ENCODE measurements at places on chromosomes 11 and 22.

GRCh38 chr22:20877715-20878114 lies 18.9 kb downstream of the SNAP29 start:
- no peak for ATAC-seq

DNA sequence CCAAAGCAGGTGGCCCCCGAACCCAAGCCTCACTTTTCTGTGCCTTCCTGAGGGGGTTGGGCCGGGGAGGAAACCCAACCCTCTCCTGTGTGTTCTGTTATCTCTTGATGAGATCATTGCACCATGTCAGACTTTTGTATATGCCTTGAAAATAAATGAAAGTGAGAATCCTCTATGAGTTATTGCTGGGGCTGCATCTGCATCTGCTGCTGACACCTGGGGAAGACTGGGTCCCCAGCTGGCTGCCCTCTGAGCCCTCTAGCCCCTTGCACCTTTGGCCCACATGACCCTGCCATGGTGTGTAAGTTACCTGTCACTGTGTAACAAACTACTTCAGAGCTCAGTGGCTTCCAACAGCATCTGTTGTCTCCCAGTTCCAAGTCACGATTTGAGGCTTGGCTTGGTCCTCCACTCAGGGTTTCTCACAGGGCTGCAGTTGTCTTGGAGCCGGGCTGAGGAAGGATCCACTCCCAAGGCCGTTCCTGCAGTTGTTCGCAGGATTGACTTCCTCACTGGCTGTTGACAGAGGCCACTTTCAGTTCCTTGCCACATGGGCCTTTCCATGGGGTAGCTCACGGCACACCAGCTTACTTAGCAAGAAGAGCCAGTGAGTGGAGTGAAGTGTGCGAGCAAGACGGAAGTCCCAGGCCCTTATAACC lies 13.5 kb upstream of the UVRAG start:
- ATAC-seq: no peak

DNA sequence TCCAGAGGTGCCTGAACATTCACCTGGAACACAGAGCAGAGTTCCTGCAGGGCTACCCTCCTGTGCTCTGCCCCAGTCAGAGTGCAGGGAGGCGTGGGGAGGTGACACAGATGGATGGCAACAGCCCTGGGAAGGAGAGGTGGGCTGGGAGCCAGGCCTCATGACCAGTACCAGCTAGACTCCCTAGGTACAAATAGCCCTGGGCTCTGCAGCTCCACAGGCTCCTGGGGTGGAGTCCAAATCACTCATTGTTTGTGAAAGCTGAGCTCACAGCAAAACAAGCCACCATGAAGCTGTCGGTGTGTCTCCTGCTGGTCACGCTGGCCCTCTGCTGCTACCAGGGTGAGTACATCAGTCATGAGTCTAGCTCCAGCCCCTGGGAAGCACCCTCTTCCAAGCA lies at the start of gene SCGB1D2:
TSS of gene SCGB1D2 (plus strand) at position 219 of the 400 bp plus-strand sequence. CDS start at position 288, 69 bp downstream.
- ATAC-seq: peak; percentile 25

- no peak for ATAC-seq
These were observed 693.1 kb upstream of the KIRREL3 start for GRCh38 chr11:127693686-127694085.

DNA sequence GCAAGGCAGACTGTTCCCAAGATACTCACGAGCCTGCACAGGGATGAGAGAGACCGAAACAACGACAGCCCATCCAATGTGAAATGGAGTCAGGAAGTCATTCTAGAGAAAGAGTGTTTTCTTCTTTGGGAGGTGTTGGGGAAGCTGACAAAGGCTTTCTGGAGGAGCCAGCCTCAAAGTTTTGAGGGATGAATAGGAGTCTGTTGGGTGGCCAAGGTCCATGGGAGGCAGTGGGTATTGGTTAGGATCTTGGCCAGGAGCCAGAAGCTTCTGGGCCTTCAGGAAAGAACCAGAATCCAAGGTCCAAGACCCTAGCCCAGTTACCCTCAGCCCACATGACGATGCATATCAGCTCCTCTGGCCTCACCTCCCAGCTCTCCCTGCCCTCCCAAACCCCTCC lies 59.9 kb upstream of the SHISAL1 start:
- ATAC-seq: no peak
